ENCODE measurements at places on chromosomes 5 and 9. TPM values are rescaled to one million over a fixed set of nuclear protein-coding genes. Genes with fewer than 3 reads are reported as not detected.

The TXNDC8 gene
- total RNA-seq: not detected

DNA sequence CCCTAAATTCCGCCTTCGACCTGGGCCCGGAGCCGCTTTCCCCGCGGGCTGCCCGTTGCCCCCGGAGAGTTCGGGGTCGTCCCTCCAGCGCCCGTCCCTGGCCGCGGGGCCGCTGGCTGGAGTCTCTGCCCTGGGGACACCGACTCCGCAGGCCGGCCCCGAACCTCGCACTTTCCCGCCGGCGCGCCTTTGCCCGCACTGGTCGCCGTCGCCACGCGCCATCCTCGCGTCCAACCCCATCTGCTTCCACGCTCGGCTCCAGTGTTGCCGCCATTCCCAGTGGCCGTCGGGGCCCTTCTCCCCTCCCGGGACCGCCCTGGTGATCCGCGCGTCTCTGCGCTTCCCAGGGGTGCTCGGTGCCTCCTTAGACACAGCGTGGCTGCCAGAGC lies 11.0 kb downstream of the LHX3 start:
- H3K27me3 ChIP-seq: peaks cover 41% of the 10 kb centered on the region
- no peak overlapping the region for H3K27ac ChIP-seq
- H3K4me3 ChIP-seq: no peak overlapping the region

DNA sequence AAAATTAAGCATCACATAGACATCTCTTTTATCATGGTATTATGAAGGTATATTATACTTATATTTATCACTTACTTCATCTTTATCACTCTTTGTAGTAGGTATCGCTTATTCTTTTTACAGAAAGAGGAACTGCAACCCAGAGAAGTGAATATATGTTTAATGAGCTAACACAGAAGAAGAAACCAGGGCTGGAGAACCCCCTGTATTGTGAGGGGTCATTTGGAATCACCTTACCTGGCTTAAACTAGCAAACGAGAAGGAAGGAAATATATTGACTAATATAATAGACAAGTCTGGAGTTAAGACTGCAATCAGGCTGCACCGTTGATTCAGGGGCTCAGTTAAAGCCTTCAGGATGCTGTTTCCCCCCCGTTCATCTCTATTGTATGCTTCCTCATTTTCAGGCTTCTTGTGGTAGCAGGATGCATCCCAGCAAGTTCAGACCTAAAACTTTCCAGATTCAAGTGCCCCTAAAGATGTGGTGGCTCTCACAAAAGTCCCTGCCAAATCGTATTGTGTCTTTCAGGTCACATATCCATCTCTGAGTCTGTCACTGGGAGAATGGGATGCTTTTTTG lies 146.4 kb downstream of the GCNT1 start:
- no peak overlapping the region for H3K4me3 ChIP-seq
- peaks cover 2% of the 10 kb centered on the region for H3K36me3 ChIP-seq
- DNase-seq: no peak
- H3K27ac ChIP-seq: no peak overlapping the region

- H3K36me3 ChIP-seq: no peaks in the 10 kb centered on the region
- no peak overlapping the region for H3K27ac ChIP-seq
- DNase-seq: no peak
Observed at GRCh38 chr5:57825031-57825686, 342.5 kb upstream of the ACTBL2 start.

GRCh38 chr9:78903581-78903980 lies 606.7 kb downstream of the PSAT1 start:
- no peaks in the 10 kb centered on the region for H3K27me3 ChIP-seq
- no peaks in the 10 kb centered on the region for H3K36me3 ChIP-seq
- H3K4me1 ChIP-seq: no peaks in the 10 kb centered on the region
- no peak overlapping the region for H3K27ac ChIP-seq
- no peak for DNase-seq

All from lung (tissue), 17 donors.